NCI-H2081 treated with DMSO at 0.1 percent for 48 hours (cell line): ENCODE measurements at places on chromosomes 2 and 18.

- no peak for DNase-seq
Measured at GRCh38 chr2:61179701-61180639, 18.0 kb downstream of the C2orf74 start.

DNA sequence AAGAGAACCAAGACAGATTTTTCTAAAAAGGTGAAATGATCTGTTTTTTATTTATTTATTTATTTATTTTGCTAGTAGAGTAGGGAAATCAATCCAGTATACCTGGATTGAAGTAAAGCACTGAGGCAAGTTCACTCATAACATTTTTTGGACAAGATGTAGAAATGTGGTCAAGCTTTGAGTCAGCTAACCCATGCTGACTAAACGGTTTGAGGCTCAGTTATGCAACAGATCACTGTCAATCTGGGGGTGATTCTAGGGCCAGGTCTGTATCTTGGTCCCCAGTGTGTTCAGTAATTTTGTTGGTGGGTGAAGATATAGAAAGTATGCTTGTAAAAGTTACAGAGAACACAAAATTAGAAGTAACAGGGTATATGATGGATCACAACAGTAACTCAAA, 60.2 kb downstream of the RMDN2 start:
- DNase-seq, result no peak

DNA sequence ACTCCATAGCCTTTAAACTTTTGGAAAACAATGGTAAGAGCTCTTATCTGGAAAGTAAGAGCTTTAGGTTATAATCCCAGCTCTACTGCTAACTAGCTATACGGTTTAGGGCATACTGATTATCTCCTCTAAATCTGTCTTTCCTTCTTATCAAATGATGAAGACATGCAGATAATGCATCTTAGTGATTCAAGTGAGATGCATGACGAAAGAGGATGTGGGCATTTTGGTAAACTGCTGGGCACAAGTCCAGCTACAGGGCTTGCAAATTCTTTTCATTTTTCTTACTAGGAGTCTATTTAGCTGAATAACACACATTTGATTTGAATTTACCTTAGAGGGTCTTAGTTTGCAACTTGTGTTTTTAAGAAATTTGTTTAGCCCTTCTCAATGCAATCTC, 1604.8 kb upstream of the ZEB2 start:
- no peak for DNase-seq

GRCh38 chr18:59360381-59360780, 1.3 kb upstream of the LMAN1 start:
- DNase-seq, result no peak

GRCh38 chr18:35267161-35267651, 22.8 kb downstream of the ZSCAN30 start:
- DNase-seq, result no peak

DNA sequence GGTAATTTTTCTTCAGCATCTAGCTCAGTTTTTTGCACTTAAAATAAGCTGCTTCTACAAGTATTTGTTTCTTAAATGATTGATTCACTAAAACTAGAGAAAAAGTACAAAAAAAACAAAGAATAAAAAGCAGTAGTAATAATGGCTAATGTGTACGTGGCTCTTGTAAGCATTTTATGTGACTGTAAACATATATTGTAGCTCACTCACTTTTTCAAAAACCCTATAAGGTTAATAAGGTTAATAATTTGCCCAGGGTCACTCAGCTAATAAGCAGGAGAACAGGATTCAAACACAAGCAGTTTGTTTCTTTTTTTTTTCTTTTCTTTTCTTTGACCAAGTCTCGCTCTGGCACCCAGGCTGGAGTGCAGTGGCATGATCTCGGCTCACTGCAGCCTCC, 67.5 kb downstream of the RMDN2 start:
- DNase-seq, result no peak
